ENCODE measurements at places on chromosomes 12 and 14. TPM values are rescaled to one million over a fixed set of nuclear protein-coding genes. Genes with fewer than 3 reads are reported as not detected.

GRCh38 chr12:67320614-67321295 lies 51.6 kb downstream of the CAND1 start:
- DNase-seq = no peak

GRCh38 chr12:124321040-124321481 lies 26.2 kb downstream of the RFLNA start:
- DNase-seq = peak; percentile 72

DNA sequence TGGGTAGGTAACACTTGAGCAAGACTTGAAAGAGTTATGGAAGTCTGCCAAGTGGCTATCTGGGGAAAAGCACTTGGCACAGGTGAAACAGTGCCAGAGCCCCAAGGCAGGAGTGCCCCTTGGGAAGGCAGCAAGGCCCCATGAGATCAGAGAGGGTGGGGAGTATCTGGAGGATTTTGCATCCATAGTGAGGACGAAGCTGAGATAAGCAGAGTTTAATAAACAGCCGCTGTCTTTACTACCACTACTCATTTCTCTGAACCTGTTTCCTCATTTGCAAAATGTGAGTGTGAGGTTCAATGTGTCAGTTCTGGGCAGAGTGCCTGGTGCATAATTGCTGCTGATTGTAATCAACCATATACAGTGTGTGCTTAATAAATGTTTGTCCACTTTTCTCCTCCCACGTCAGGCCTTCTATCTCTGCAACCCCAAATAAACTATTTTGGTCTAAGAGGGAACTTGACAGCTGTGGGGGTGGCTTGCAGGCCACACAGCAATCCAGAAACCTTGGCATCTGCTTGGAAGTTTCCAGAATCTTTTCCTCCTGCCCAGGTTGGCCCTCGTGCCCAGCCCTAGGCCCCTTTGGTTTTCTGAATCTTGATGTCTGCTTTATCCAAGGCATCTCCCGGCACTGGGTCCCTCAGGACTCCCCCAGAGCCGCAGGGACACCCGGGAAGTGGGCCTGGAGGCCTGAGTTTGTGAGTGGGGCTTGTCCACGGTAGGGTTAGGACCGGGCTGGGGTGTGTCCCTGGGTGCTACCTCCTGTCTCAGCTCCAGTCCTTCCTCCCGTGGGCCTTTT lies 4.5 kb downstream of the ABCB9 start:
- no peak for DNase-seq

DNA sequence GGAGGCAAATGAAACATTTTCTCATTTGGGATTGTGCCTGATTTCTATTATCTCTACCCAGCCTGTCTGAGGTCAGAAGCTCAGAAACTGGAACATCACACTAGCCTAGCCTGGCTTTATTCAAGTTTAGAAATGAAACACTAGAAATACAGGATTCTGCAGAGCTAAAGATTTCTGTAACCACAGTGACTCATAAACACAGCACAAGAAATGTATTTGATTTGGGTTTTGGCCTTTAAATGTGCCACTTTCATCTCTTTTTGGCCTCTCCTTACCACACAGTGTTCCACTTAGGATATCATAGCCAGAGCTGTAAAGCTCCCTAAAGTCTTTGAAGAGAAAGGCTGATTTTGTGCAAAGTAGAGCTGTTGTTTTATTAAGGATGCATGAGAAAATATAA lies 307.5 kb downstream of the EMP1 start:
- no peak for DNase-seq

DNA sequence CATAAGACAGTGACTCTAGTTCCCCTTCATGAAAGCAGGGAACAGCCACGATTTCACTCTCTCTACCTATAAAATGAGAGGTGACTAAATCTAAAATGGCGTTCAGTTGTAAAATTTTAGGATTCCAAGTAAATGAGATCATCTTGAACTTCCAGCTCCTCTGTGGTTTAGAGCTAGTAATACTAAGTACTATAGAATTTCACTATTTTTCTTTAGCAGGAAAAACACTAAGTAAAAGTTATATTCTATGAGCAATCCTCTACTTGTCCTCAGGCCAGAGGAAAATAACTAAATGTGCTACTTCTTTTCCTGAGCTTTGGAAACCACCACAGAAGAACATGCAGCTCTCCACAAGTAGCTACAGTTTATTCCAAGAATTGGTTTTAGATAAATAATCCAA lies 55.6 kb downstream of the NIN start:
- DNase-seq = no peak

DNA sequence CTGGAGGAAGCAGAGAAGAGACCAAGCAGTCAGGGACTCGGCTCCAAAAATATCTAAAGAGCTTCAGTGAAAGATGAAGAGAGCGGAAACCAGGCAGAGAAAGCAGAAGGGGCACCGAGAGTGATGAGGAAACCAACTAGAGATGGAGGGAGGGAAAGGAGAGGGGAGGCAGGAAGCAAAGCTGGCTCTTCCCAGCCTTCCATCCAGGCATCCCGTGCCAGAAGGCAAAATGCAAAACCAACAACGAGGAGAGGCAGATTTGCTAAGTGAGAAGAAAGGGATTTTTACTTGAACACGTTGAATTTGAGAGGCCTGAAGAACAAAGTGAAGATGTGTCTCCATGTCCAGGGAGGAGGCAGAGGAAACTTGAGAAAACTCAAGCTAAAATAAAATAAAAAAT lies 90.1 kb downstream of the NUAK1 start:
- no peak for DNase-seq

DNA sequence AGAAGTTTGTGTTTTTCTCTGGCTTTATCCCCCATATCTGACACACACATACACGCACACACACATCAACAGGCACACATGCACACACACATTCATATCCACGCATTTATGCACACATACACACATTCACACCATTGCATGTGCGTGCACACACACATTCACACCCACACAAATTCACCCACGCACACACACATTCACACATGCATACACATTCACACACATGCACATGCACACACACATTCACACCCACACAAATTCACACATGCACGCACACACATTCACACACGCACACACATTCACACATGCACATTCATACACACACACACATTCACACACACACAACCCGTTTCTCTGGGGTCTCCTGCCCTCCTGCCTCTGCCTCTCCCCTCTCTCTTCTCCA lies 264.2 kb downstream of the BCL11B start:
- DNase-seq = no peak

GRCh38 chr12:120292661-120293531 lies at the start of gene RNU4-1:
RNU4-1 (minus strand) TSS chr12:120293237.
- DNase-seq = peak; percentile 65

DNA sequence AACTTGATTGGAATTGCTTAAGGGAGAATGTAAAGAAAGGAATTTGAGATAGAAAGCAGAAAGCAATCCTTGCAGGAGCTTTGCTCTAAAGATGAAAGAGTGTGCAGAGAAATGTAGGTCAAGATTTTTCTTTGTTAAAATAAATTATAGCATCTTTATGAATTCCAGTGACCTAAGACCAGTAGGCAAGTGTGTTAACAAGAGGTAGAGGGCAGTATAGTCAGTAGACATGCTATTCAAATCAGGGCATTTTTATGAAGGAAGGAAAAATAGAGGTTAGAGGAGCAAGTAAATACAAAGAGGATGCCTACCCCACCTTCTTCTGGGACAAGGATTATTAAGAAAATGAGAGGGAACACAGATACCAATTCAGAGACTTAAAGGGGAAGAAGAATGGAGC lies 148.5 kb downstream of the PLCZ1 start:
- no peak for DNase-seq

DNA sequence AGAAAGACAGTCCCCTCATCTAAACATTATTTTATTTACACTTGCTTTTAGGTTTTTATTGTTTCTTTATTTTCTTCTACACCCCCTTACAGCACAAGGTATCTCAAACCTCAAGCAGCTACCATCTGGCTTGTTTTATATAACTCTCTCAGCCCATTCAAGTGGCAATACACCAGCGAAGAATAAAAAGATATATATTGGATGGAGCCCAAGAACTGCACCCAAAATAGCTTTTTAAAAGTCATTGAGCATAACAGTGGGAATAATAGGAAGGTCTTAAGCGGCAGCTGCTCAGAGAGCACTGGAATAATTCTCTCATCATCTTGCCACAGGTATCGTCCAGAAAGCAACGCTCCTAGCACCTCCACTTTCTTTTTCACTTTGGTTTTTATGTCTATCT lies 322.5 kb downstream of the SYT1 start:
- no peak for DNase-seq

DNA sequence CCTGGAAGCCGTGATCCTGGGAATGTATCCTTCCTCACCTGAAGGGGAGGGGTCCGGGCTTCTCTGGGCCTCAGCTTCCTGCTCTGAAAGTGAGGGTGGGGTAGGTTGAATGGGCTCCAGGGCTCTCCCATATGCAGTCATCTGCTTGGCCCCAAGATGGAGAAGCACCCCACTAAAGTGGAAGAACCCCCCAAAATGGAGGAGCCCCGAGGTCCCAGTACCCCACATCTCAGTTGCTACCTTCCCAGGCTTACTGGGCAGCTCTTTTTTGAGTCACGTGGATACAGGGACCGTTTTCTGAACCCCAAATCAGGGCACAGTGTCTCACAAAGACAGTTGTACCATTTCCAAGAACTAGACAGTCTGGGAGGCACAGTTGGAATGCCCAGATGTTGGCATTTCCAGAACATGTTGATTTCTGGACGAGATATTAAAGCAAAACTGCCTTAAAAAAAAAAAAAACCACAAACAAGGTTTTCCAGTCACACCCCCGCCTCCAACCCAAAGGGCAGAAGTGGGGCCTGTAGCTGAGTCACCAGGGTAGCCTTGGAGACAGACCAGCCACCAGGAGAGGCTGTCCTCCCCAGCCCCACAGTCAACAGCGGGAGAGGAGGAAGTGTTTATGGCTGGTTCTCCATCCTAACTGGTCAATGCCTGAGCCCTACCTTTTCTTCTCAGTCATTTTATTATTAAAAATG lies 12.1 kb downstream of the VASH1 start:
- DNase-seq = peak; percentile 82

DNA sequence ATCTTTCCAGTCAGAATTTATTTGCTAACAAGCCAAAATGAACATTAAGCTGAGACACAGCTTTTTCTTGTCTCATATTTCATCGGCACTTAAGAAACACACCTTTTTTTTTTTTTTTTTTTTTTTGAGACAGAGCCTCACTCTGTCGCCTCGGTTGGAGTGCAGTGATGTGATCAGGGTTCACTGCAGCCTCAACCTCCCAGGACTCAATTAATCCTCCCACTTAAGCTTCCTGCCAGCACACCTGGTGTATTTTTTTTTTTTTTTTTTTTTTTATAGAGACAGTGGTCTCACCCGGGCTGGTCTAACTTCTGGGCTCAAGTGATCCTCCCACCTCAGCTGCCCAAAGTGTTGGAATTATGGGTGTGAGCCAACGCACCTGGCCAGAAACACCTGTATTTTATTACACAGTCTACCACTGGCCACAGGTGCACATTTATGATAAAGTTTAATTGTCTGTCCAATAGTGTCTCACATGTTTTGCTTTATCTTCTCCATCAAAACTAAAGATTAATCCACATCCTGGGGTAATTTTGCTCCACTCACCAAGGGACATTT lies 62.7 kb downstream of the C2CD5 start:
- DNase-seq = no peak

DNA sequence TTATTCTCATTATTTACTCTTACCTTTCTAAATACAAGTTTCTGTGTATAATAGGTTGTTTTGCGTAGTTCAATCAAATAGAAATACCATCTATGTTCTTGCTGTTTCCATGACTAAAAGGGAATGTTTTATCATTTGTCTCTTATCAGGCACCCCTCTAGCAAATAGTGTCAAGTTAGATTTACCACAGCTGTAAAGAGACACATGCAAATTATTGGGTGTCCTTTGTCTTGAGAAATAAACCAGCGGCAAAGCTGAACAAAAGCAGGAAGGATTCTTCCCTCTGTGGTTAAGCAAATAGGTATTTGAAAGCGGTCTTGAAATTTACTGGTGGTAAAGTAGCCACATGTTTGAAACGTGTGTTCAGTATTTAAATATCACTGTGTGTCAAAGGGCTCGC lies 405.9 kb downstream of the TMTC2 start:
- no peak for DNase-seq

DNA sequence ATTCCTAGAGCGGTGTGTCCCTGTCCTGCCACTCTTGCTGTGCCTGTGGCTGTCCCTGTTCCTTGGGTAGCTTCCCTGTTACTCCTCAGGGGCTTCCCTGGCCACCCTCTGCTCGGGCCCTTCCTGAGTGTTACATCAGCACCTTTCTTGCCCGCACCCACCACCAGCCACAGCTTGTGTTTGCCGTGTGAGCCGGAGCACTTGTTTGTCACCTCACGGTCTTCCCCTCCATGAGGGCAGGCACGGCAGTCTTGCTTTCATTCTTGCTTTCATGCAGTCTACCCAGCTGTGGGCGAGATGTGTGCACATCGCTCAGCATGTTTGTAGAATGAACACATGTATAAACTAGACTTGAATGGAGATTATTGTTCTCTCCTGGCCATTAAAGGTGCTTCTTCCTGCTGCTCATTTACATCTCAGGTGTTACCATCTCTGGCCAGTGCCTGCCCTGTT lies 42.0 kb downstream of the TRAF3 start:
- no peak for DNase-seq

- no peak for DNase-seq
Measured at GRCh38 chr12:56375598-56376434, 13.2 kb upstream of the APOF start.

- no peak for DNase-seq
Measured at GRCh38 chr12:101567918-101568317, 26.9 kb upstream of the MYBPC1 start.

Gene C12orf60
- 0.60 TPM for total RNA-seq

Gene PRB2
- not detected for total RNA-seq

Gene SSTR1
- 0.48 TPM for total RNA-seq

Gene OTUB2
- total RNA-seq = 0.72 TPM

Gene C1S
- total RNA-seq = 1,495 TPM

Gene PSMC6
- total RNA-seq = 68.0 TPM

Gene ALDH6A1
- total RNA-seq = 43.6 TPM

Gene NT5DC3
- total RNA-seq = 9.3 TPM

All from ovary (tissue), 10 donors.